Tibial nerve (tissue), 4 donors: ENCODE measurements at places on chromosomes 3 and 15.

- H3K27ac ChIP-seq: no peak overlapping the region
- H3K27me3 ChIP-seq: no peaks in the 10 kb centered on the region
- H3K4me3 ChIP-seq: no peak overlapping the region
- no peak for DNase-seq
- no peaks in the 10 kb centered on the region for H3K36me3 ChIP-seq
- H3K4me1 ChIP-seq: no peaks in the 10 kb centered on the region
These were observed 224.5 kb downstream of the ZNF385D start for GRCh38 chr3:21526461-21526860.

- H3K27me3 ChIP-seq: no peaks in the 10 kb centered on the region
- no peaks in the 10 kb centered on the region for H3K4me1 ChIP-seq
- H3K4me3 ChIP-seq: no peak overlapping the region
- DNase-seq: no peak
- no peaks in the 10 kb centered on the region for H3K36me3 ChIP-seq
These were observed 334.2 kb downstream of the SLC9A9 start for GRCh38 chr3:143514109-143514508.

GRCh38 chr3:65837604-65838003 is 201.1 kb downstream of the MAGI1 start:
- H3K27ac ChIP-seq: no peak overlapping the region
- H3K27me3 ChIP-seq: no peaks in the 10 kb centered on the region
- H3K4me1 ChIP-seq: no peaks in the 10 kb centered on the region
- no peaks in the 10 kb centered on the region for H3K36me3 ChIP-seq
- H3K4me3 ChIP-seq: no peak overlapping the region
- no peak for DNase-seq

- no peaks in the 10 kb centered on the region for H3K4me1 ChIP-seq
- DNase-seq: no peak
- H3K27me3 ChIP-seq: no peaks in the 10 kb centered on the region
- peak overlapping the region; percentile 1 for H3K27ac ChIP-seq
- no peak overlapping the region for H3K4me3 ChIP-seq
These were observed 60.2 kb downstream of the IL16 start for GRCh38 chr15:81256916-81257315.

GRCh38 chr3:31559872-31560534 is 27.3 kb downstream of the STT3B start:
- H3K27ac ChIP-seq: no peak overlapping the region
- H3K4me1 ChIP-seq: peaks cover 21% of the 10 kb centered on the region
- DNase-seq: no peak
- H3K36me3 ChIP-seq: no peaks in the 10 kb centered on the region
- H3K4me3 ChIP-seq: no peak overlapping the region

DNA sequence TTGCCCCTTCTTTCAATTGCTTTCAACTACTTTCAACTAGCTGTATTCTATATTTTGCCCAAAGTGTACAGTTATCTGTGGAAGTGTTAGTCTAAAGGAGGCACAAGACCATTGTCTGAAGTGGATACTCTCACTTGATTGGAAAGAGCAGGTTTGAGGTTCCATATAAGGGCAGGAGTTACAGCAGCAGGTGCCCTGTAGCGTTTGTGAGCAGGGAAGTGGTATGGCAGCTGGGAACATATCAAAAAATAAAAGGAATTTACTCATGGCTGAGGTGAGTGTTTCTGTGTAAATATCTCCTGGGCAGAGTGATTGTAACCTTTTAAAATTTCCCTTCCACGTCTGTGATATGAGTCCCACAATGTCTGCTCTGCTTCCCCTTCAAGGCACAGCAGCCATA is 38.5 kb upstream of the DNAJC13 start:
- no peak overlapping the region for H3K27ac ChIP-seq
- DNase-seq: no peak
- no peaks in the 10 kb centered on the region for H3K36me3 ChIP-seq
- no peak overlapping the region for H3K4me3 ChIP-seq
- no peaks in the 10 kb centered on the region for H3K27me3 ChIP-seq

DNA sequence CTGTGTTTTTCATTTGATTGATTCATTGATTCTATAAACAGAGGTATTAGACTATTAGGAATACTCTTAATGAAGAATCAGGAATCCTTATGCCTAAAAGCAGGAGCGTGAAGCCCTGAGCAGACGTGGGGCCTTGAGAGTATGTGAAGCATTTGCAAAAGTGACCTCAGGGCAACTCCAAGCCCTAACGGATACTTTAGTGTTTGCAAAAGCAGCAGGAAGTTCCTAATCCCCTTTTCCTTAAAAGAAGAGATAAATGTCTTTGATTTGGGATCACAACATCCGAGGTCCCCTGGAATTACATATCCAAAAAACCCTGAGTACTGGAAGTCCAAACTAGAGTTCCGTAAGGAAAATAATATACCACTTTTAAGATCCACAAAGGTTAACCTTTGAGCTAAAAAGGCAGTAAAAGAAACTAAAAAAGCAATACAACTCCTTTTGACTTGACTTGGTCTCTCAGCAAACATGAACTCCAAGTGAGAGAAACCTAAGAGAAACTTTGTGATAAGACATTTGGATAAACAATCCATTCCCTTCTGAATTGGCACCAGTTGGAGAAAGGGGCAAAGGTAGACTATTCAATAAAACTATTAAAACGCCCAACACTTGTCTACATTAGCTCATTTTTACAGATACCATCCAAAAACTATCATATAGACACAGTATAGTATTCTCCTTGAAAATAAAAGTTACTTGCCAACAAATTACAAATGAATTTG is 27.4 kb downstream of the PRTG start:
- H3K36me3 ChIP-seq: no peaks in the 10 kb centered on the region
- no peak overlapping the region for H3K4me3 ChIP-seq
- no peaks in the 10 kb centered on the region for H3K4me1 ChIP-seq
- no peaks in the 10 kb centered on the region for H3K27me3 ChIP-seq

DNA sequence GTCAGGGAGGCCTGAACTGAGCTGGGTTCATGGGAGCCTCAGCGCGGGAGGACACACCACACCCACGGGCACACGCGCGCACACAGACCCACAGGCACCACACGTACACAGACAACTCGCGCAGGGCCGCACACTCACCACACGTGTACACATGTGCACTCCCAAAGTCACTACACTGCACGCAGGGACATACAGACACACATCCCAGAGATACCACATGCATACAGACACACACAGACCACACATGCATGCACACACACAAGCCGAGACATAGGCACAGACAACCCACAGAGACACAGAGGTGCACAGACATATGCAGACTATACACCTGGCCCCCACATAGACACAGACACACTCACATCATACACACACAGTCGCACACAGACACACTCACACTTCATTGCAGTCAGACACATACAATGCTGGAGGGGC is 1.1 kb upstream of the MGLL start:
- H3K27ac ChIP-seq: peak overlapping the region; percentile 13
- peak overlapping the region; percentile 8 for H3K4me3 ChIP-seq
- H3K4me1 ChIP-seq: peaks cover 45% of the 10 kb centered on the region
- H3K27me3 ChIP-seq: no peaks in the 10 kb centered on the region

DNA sequence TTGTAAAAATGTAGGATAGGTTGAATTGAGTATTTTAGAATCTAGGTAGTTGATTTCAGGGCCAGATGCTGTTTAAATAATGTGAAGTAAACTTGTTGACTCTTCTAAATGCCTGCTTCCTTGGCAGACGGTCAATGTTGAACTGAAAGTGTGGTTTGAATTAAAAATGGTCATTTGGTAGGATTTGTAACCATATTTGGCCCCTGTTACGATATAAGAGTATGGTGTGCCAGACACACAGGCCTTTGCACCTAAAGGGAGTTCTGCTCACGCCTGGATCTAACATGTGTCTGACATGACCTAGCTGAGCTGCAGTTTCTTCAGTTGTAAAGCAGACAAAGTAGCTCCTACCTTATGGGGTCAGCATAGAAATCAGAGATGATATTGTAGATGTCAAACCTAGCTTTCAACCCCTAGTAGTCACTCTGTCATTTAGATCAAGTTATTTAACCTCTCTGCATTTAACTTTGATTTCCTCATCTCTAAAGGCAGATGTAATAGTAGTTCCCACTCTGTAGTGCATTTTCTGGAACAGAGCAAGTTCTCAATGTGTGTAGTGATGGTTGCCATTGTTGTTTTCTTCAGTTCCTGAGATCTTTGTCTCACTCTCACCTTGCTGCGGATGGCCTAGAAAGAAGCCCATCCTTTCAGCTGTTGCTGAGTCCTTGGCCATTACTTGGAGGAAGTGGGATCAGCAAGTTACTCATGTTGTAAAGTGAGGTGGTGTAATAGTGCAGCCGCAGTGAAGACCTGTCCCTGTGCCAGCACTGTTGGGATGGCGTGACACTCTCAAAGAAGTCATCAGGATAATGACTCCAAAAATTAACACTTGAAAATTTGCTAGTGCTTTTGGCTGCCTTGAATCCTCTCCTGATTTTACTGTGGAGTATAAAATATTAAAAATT is 90.2 kb downstream of the GHSR start:
- no peaks in the 10 kb centered on the region for H3K27me3 ChIP-seq
- no peaks in the 10 kb centered on the region for H3K4me1 ChIP-seq
- H3K36me3 ChIP-seq: peaks cover under 1% of the 10 kb centered on the region
- H3K4me3 ChIP-seq: no peak overlapping the region
- no peak for DNase-seq
- H3K27ac ChIP-seq: no peak overlapping the region

- peaks cover 60% of the 10 kb centered on the region for H3K4me1 ChIP-seq
- no peak overlapping the region for H3K4me3 ChIP-seq
- H3K27ac ChIP-seq: no peak overlapping the region
- DNase-seq: no peak
- H3K27me3 ChIP-seq: no peaks in the 10 kb centered on the region
These were observed 44.7 kb downstream of the MYO1E start for GRCh38 chr15:59327942-59328341.

GRCh38 chr15:28901587-28901980 is 15.8 kb downstream of the APBA2 start:
- no peak overlapping the region for H3K27ac ChIP-seq
- no peak for DNase-seq
- H3K4me1 ChIP-seq: no peaks in the 10 kb centered on the region
- H3K36me3 ChIP-seq: no peaks in the 10 kb centered on the region
- no peaks in the 10 kb centered on the region for H3K27me3 ChIP-seq

- DNase-seq: no peak
- no peak overlapping the region for H3K27ac ChIP-seq
- H3K36me3 ChIP-seq: no peaks in the 10 kb centered on the region
- no peak overlapping the region for H3K4me3 ChIP-seq
These were observed 226.3 kb downstream of the TAFA4 start for GRCh38 chr3:68706096-68706495.

GRCh38 chr3:65963787-65964677 is 74.7 kb downstream of the MAGI1 start:
- no peaks in the 10 kb centered on the region for H3K36me3 ChIP-seq
- H3K27me3 ChIP-seq: no peaks in the 10 kb centered on the region
- H3K4me1 ChIP-seq: no peaks in the 10 kb centered on the region
- DNase-seq: no peak
- H3K27ac ChIP-seq: no peak overlapping the region

GRCh38 chr15:36590838-36591237 is 11.4 kb downstream of the CDIN1 start:
- DNase-seq: no peak
- no peak overlapping the region for H3K27ac ChIP-seq
- H3K27me3 ChIP-seq: no peaks in the 10 kb centered on the region
- H3K36me3 ChIP-seq: no peaks in the 10 kb centered on the region
- H3K4me3 ChIP-seq: no peak overlapping the region
- H3K4me1 ChIP-seq: no peaks in the 10 kb centered on the region

- no peak overlapping the region for H3K4me3 ChIP-seq
- no peaks in the 10 kb centered on the region for H3K27me3 ChIP-seq
- no peaks in the 10 kb centered on the region for H3K4me1 ChIP-seq
- H3K27ac ChIP-seq: no peak overlapping the region
- H3K36me3 ChIP-seq: no peaks in the 10 kb centered on the region
- no peak for DNase-seq
These were observed 2.1 kb downstream of the USP50 start for GRCh38 chr15:50544368-50544767.

DNA sequence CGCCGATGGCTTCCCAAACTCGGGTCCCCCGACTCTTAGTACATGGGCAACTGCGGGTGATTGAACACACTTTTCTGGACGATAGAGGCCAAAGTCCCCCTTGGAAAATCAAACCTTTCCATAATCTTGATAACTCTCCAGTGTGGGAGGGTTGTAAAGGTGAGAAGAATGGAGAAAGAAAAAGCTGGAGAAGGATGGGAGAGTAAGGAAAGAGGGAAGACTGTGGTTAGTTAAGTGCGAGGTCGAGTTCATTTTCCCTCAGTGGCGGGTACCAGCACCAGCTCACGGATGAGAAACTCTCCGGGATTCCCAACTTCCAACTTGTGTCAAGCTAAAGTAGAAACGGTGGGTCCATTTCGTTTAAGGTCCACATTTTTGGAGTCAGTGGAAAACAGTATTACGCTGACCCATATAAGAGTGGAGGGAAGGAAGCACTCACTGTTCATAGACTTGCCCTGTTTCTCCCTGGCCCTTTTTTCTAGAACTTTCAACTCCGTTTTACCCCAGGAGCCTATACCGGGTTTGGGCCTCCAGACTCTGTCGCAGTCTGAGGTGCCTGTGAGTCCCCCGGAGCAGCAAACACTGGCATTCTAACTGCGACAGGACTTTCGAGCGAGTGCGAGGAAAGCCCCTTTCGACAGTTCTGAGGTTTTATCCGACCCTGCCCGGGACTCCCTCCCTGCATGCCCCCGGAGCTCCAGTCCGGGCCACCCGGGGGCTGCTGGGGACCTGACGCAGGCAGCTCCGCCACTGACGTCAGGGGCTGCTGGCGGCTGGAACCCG is 14.8 kb downstream of the ZIC1 start:
- no peaks in the 10 kb centered on the region for H3K36me3 ChIP-seq
- no peak overlapping the region for H3K27ac ChIP-seq
- DNase-seq: no peak
- no peak overlapping the region for H3K4me3 ChIP-seq
- H3K27me3 ChIP-seq: no peaks in the 10 kb centered on the region
